ENCODE measurements at places on chromosomes 5 and 9.

GRCh38 chr9:97767891-97768290 lies 70.8 kb upstream of the XPA start:
- DNase-seq, result no peak

GRCh38 chr9:68975365-68976043 lies 38.4 kb downstream of the PRKACG start:
- DNase-seq, result no peak

DNA sequence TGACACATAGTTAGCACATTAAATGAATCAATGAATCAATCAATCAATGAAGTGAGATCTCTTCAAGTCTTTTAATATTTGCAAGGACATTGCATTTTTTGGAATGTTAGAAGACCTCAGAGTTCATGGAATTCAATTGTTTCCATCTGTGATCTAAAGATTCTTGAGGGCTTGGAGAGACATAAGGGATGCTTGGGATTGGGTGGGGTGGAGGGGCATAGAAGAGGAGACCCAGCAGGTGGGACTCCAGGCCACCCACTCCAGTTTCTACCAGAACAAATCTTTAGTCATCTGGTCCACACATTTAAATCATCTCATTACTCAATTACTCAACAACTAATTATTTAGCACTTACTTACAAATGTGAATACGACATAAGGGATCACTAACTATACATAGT lies 251.0 kb upstream of the TRIM32 start:
- DNase-seq, result no peak

DNA sequence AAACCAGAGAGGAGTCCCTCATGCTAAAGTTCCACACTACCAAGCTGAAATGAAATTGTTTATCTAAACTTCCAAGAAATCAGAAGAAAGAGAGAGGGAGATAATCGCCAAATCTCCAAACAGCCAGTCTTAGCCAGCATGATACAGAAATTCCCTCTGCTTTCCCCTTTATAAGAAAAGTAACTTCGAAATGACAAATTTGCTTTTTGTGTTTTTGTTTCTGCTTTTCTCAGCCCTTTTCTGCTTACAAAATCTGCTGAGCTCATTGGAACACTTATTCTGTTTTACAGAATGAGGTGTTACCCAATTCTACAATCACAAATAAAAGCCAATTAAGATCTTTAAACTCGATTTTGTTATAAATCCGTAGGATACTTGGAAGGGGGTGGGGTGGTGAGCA lies 72.9 kb downstream of the SFXN1 start:
- DNase-seq, result no peak

DNA sequence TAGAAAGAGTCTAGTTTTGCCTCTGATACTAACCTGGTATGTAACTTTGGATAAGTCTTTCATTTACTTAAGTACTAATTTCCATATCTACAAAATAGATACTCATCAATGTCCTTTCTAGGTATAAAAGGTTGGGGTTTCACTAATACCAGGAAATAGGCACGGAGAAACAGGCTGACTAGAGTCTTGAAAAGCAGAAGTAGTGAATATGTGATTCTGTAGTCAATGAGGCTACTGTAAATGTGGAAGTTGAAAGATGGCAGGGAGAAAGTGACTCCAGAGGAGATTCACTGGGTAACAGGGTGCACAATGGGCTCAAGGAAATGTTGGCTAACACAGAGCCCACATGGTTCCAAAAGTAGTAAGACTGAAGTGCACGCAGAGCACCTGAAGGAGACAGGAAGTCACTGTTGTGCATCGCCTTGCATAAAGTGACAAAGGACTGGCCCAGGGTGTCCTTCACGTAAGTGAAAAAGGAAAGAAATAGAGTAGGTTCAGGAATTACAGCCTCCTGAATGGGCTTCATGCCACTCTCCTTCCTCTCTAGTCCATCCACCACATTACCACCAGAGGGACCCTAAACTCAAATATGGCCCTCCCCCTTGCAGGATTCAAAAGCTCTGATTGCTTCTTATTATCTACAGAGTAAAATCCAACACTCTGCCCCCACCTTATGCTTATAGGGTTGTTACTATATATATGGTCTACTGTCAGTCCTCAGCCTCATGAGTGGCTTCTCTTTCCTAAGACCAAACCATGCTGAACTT lies 288.0 kb upstream of the SMARCA2 start:
- no peak for DNase-seq

- DNase-seq, result no peak
These were observed 22.3 kb downstream of the RFK start for GRCh38 chr9:76371901-76372300.

GRCh38 chr9:111149018-111149759 lies 110.9 kb upstream of the LPAR1 start:
- DNase-seq, result no peak

DNA sequence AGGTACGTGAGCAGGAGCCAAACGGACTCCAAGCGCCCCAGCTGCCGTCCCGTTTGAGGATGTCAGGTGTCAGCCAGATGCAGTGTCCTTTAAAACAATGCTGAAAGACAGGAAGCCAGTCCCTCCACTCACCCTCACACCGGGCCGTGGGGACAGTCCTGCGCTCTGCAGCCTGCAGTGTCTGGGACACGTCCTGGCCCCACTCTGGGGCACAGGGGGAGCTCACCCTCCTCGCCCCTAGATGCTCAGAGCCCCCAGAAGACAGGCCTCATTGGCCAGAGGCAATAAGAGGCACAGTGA lies 79.7 kb downstream of the ZNF354C start:
- no peak for DNase-seq

- no peak for DNase-seq
These were observed 229.7 kb upstream of the PIK3R1 start for GRCh38 chr5:67985686-67986387.

- DNase-seq, result no peak
These were observed 53.9 kb downstream of the AK8 start for GRCh38 chr9:132824151-132824550.

DNA sequence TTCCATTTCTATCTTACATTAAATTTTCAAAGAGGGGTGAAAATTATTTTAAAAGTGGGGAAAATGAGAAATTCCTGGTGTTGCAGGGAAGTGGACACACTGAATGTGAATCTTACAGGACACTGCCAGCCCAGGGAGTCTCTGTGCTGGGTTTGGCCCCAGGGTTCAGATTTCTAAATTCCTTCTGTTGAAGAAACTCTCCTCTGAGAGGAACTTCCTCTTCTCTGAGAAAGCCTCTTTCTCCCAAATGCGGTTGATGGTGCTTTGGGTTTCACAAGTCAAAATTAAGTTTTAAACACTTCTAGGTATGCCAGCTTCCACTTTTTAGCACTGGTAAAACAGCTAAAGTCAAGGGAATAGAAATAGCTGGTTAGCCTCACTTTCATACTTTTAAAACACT lies 317.9 kb upstream of the ITGA1 start:
- DNase-seq, result no peak

- DNase-seq, result no peak
These were observed 38.7 kb upstream of the RAB3C start for GRCh38 chr5:58544195-58544594.

DNA sequence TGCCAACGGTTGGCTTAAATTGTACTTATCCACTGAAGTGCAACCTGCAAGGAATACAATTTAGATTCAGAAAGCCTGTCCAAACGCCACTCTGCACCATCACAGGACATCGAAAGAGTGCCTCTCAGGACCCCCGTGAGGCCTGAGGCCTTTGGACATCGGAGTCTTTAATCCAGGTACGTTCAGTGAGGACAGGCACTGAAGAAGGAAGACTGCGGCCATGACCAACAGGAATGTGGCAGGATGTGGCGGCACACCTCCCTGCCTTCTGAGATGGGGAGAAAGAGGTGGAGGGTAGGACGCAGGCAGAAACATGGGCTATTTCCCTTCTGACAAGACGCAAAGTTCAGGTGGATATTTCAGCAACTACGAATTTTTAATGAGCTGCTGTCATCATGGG lies 205.8 kb downstream of the FANCC start:
- no peak for DNase-seq

Data from activated T-cell treated with anti-CD3 and anti-CD28 coated beads for 48 hours (primary cell).